ENCODE measurements at places on chromosomes 7 and 10. TPM values are rescaled to one million over a fixed set of nuclear protein-coding genes. Genes with fewer than 3 reads are reported as not detected.

Gene SLC35G1
- 3.7 TPM for total RNA-seq

Gene FAM25C
- total RNA-seq: not detected

Gene ARMH3
- total RNA-seq: 4.5 TPM

Gene LEP
- not detected for total RNA-seq

Gene LLCFC1
- total RNA-seq: not detected

Gene SPDYE2B
- total RNA-seq: not detected

Gene PDIA4
- 129 TPM for total RNA-seq

Gene STEAP2
- total RNA-seq: 18.7 TPM

Gene OR6V1
- total RNA-seq: not detected

Gene PAX4
- total RNA-seq: not detected

GRCh38 chr7:88001744-88002530, 67.9 kb downstream of the ADAM22 start:
- H3K4me1 ChIP-seq: no peaks in the 10 kb centered on the region
- H3K27ac ChIP-seq: no peak overlapping the region
- no peaks in the 10 kb centered on the region for H3K27me3 ChIP-seq
- DNase-seq: no peak
- H3K4me3 ChIP-seq: no peak overlapping the region
- no peaks in the 10 kb centered on the region for H3K36me3 ChIP-seq

DNA sequence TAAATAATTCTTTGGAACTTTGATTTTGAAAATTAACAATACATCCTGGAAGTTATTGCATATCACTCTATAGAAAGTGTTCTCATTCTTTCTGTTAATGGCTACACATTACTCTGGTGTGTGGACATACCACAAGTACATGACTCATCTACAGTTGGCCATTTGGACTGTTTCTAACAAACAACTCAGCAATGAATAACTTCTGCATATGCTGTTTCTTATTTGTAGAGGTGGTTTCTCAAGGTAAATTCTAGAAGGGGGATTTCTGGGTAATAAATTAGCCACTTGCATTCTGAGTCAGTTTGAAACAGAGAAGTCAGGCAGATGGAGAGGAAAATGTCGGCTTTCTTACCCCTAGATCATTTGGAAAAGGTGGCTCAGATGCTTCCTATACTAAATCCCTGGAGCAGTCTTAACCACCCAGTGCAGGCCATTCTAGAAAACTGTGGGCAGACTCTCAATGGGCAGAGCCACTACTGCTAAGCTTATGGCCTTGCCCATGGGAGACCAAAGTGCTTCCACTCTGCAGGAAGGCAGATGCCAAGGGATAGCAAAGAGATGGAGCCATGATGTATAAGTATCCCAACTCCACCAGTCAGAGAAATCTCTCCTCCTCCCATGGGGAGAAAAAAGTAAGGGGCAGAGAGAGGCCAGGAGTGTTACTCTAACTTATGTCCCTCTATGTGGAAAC, 194.0 kb upstream of the PLPP4 start:
- no peak overlapping the region for H3K4me3 ChIP-seq
- H3K36me3 ChIP-seq: no peaks in the 10 kb centered on the region
- no peak for DNase-seq
- H3K27ac ChIP-seq: no peak overlapping the region
- no peaks in the 10 kb centered on the region for H3K27me3 ChIP-seq
- no peaks in the 10 kb centered on the region for H3K4me1 ChIP-seq

GRCh38 chr10:126617733-126618132, 52.8 kb downstream of the C10orf90 start:
- H3K4me3 ChIP-seq: no peak overlapping the region
- H3K27me3 ChIP-seq: no peaks in the 10 kb centered on the region
- H3K36me3 ChIP-seq: no peaks in the 10 kb centered on the region

GRCh38 chr10:71743089-71743838, 23.7 kb upstream of the C10orf105 start:
- H3K27me3 ChIP-seq: no peaks in the 10 kb centered on the region
- no peak overlapping the region for H3K27ac ChIP-seq
- H3K4me3 ChIP-seq: no peak overlapping the region
- H3K4me1 ChIP-seq: no peaks in the 10 kb centered on the region
- H3K36me3 ChIP-seq: no peaks in the 10 kb centered on the region

GRCh38 chr10:81096558-81096957, 558.9 kb downstream of the SH2D4B start:
- H3K27me3 ChIP-seq: no peaks in the 10 kb centered on the region
- no peak overlapping the region for H3K4me3 ChIP-seq
- H3K36me3 ChIP-seq: no peaks in the 10 kb centered on the region
- DNase-seq: no peak
- no peak overlapping the region for H3K27ac ChIP-seq

DNA sequence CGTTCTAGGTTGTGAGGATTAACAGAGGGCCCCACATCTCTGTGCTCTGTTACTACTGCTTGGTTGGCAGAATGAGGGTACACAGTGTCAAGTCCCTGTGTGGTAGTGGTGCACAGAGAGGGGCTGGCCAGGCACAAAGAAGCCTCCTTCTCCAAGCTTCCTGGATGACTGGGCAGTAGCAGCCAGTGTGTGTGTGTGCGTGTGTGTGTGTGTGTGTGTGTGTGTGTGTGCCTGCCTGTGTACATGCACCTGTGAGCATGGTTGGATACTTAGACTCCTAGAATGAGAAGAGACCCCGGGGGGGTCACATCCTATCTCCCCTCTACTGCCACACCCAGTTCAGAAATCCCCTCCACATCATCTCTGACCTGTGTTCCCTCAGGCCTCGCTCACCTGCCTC, 146.7 kb upstream of the UNC5B start:
- H3K36me3 ChIP-seq: no peaks in the 10 kb centered on the region
- H3K4me3 ChIP-seq: no peak overlapping the region
- no peaks in the 10 kb centered on the region for H3K27me3 ChIP-seq

- no peaks in the 10 kb centered on the region for H3K36me3 ChIP-seq
- H3K4me1 ChIP-seq: no peaks in the 10 kb centered on the region
- DNase-seq: no peak
- H3K4me3 ChIP-seq: no peak overlapping the region
- no peaks in the 10 kb centered on the region for H3K27me3 ChIP-seq
These were observed 317.8 kb downstream of the SNX13 start for GRCh38 chr7:17622451-17622850.

GRCh38 chr7:45001138-45001694, 1.2 kb downstream of the CCM2 start:
- H3K4me3 ChIP-seq: peak overlapping the region; percentile 96
- H3K27me3 ChIP-seq: no peaks in the 10 kb centered on the region
- peak overlapping the region; percentile 96 for H3K27ac ChIP-seq
- no peaks in the 10 kb centered on the region for H3K36me3 ChIP-seq

DNA sequence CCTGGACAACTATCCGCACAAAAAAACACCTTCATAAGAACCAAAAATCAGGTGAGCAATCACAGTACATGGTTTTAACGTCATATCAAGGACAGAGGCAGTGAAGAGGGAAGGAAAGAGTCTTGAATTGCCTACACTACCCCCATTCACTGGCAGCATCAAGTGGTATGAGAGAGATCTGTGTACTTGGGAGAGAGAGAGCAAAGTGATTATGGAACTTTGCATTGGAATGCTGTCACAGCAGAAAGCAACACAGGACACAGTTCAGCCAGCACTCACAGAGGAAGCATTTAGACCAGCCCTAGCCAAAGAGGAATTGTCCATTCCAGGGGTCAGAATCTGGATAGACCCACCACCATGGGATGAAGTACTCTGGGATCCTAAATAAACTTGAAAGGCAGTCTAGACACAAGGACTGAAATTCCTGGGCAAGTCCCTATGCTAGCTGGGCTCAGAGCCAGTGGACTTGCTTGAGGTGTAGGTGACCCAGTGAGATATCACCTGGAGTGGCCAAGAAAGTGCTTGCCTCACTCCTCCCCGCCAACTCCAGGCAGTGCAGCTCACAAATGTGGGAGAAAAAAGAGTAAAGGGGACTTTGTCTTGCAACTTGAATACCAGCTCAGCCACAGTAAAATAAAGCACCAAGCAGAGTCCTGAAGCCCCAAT, 30.5 kb upstream of the SFTPD start:
- H3K4me3 ChIP-seq: no peak overlapping the region
- no peak for DNase-seq
- H3K27me3 ChIP-seq: no peaks in the 10 kb centered on the region
- no peak overlapping the region for H3K27ac ChIP-seq
- no peaks in the 10 kb centered on the region for H3K4me1 ChIP-seq
- no peaks in the 10 kb centered on the region for H3K36me3 ChIP-seq

DNA sequence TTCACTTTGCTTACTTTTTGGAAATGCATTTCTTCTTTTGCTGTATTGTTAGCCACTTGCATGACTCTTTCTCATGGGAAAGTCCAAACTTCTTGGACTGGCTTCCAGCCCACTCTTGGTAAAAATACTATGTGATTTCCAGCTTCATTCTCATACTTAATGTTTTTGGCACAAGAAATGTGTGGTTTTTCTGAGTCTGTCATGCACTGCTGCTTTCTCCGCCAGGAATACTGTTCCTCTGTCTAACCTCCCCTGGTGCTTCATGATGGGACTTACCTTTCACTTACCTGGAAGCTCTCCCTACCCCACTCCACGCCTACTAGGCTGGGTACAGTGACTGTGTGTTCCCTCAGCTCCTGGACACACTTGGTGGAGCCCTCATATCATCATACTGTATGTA, 18.7 kb downstream of the MGAM2 start:
- no peaks in the 10 kb centered on the region for H3K4me1 ChIP-seq
- no peaks in the 10 kb centered on the region for H3K36me3 ChIP-seq
- no peak overlapping the region for H3K27ac ChIP-seq
- DNase-seq: no peak
- no peak overlapping the region for H3K4me3 ChIP-seq
- no peaks in the 10 kb centered on the region for H3K27me3 ChIP-seq

GRCh38 chr10:112696592-112696991, 249.6 kb downstream of the VTI1A start:
- H3K27ac ChIP-seq: no peak overlapping the region
- H3K36me3 ChIP-seq: no peaks in the 10 kb centered on the region
- DNase-seq: no peak
- no peaks in the 10 kb centered on the region for H3K27me3 ChIP-seq

DNA sequence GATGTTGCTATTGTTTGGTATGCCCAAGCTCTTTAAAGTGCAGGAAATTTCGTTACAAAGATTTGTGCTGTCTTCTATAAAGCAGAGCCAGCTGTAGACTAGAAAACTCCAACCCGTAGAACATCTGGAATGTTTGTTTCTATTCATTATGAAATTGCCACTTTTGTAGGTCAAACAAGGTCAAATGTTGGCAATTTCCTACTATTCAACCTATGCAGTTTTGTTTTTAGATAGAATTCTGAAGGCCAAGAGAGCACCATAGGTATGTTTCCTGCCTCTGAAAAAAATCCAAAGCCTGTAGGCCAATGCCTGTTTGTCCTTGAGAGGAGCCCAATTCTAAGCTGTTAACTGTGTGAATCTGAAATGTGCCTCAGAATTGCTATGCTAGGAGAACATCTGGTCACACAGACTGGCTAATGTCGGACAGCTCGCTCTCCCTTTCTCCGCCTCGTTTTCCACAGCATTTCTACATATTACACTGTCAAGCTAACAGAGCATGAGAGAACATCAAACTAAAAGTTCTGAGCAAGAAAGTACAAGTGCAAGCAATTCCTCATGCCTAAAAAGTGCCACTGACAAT, 267.2 kb upstream of the LRGUK start:
- H3K27me3 ChIP-seq: no peaks in the 10 kb centered on the region
- H3K4me3 ChIP-seq: no peak overlapping the region
- H3K36me3 ChIP-seq: no peaks in the 10 kb centered on the region
- H3K4me1 ChIP-seq: no peaks in the 10 kb centered on the region
- no peak for DNase-seq

- H3K27me3 ChIP-seq: no peaks in the 10 kb centered on the region
- no peaks in the 10 kb centered on the region for H3K36me3 ChIP-seq
- H3K4me1 ChIP-seq: no peaks in the 10 kb centered on the region
- H3K27ac ChIP-seq: no peak overlapping the region
These were observed 34.1 kb upstream of the CAPZA2 start for GRCh38 chr7:116828281-116828680.

DNA sequence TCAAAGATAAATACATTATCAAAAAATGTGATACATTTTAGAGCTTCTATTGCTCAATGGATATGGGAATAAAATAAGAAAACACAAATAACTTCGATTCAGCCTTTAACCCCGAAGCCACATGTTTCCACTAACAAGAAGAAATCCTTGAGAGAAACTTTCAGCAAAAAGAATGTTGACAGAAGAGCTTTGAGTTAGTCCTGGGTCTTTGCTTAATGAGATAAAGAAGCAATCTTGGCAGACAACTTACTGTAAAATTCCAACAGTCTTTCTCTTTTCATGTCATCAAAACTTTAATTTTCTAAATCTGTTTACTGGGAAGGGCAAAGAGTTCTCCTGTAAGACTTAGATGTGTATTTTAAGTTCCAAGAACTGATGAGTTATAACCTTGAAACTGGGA, 810.2 kb downstream of the CNTNAP2 start:
- H3K27ac ChIP-seq: no peak overlapping the region
- no peak for DNase-seq
- no peaks in the 10 kb centered on the region for H3K27me3 ChIP-seq
- no peak overlapping the region for H3K4me3 ChIP-seq

- no peaks in the 10 kb centered on the region for H3K27me3 ChIP-seq
- no peaks in the 10 kb centered on the region for H3K36me3 ChIP-seq
- no peak overlapping the region for H3K4me3 ChIP-seq
- no peak for DNase-seq
- H3K4me1 ChIP-seq: no peaks in the 10 kb centered on the region
These were observed 19.3 kb downstream of the PRSS2 start for GRCh38 chr7:142790056-142790455.

DNA sequence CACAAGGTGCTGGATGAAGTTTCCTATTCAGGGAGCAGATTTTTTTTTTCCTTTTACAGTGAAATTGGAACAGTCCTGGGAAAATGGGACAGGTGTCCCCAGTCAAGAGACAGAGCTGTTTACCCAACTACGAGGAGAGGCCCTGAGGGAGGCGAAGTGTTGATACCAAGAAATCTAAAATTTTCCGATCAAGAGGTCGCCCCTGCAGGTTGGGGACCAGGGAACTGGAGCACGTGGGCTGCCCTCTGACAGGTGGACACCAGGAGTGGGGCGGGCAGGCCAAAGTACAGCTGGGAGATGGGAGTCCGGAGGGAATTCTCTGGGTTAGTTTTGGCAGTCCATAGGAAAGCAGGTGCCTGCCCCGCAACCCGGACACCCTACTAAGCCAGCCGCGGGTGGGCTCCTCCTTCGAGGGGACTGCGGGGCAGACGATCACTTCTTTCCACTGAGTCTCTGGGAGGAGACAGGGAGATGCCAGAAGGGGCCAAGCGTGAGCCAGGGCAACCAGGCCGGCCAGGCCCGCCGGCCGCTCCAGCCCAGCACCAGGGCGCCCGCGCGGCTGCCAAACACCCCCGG, 965 bp upstream of the CAMK1D start:
- H3K36me3 ChIP-seq: no peaks in the 10 kb centered on the region
- H3K4me3 ChIP-seq: peak overlapping the region; percentile 88

GRCh38 chr10:130062976-130063375, 47.7 kb downstream of the C10orf143 start:
- no peaks in the 10 kb centered on the region for H3K36me3 ChIP-seq
- DNase-seq: no peak
- H3K4me1 ChIP-seq: no peaks in the 10 kb centered on the region

DNA sequence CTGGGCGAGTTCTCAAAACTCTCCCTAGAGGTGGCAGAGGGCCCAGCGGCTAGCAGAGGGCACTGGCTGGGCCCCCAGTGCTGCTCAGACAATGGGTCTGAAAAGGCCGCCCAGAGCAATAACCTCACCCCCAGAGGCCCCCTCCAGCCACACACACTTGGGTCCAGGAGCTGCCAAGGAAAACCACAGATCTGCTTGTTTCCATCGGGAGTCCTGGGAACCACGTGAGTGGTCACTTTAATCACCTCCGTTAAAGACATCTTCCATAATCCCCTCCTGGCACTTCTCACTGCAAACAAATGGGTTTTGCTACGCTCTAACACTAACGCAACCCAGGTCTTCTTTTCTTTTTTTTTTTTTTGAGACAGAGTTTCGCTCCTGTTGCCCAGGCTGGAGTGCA, 30.0 kb downstream of the NUDT1 start:
- no peak overlapping the region for H3K4me3 ChIP-seq
- no peaks in the 10 kb centered on the region for H3K27me3 ChIP-seq
- no peak overlapping the region for H3K27ac ChIP-seq
- H3K36me3 ChIP-seq: peaks cover 18% of the 10 kb centered on the region
- DNase-seq: no peak
- H3K4me1 ChIP-seq: no peaks in the 10 kb centered on the region
